ENCODE measurements at places on chromosomes 12 and 14.

- DNase-seq: no peak
Measured at GRCh38 chr14:34172550-34173368, 221.9 kb upstream of the EGLN3 start.

- DNase-seq: no peak
Measured at GRCh38 chr12:46569826-46570439, 197.4 kb upstream of the SLC38A2 start.

DNA sequence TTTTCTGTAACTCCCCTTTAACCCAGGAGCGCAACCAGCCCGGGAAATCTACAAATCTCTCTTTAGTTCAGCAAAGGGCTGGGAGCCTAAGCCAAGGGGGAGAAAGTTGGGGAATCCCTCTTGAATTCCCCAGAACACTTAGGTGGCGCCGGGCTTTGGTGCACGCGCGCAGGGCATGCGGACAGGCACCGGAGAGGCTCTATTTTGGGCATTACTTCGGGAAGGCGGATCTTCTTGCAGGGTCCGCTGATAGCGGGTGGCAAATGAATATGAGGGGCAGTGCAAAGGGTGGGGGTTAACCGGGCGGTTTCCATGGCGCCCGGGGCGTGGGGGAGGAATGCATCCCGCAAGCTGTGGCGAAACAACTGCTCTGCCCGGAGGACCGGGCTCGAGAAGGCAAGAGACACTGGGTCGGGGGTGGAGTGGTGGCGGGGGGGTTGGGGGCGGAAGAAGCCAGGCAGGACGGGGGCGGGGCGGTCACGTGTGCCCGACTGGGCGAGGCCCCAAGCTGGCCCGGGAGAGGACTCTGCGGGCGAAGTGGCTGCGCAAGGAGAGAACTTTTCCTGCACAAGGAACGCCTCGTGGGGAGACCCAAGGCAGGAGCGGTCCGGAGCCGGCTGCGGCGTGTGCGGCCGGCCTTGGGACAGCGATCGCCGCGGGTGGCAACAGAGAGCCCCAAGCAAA, at the start of gene FLVCR2:
TSS of gene FLVCR2 (plus strand) at position 519 of the 684 bp plus-strand sequence. CDS start 353 bp downstream, outside the sequence.
- DNase-seq: no peak

DNA sequence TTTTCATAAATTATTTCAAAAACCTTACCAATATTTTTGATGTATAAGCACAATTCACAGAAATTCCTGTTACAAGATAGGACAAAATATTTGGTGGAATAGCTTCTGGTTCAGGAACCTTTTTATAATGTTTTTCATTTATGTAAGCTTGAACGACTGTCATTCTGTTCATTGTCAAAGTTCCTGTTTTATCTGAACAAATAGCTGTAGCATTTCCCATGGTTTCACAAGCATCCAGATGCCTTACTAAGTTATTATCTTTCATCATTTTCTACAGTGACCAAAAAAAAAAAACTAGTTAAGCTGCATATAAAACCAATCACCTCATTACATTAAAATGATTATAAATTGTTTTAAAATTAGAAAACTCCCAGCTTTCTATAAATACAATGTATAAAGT, 87.1 kb downstream of the ATP2B1 start:
- DNase-seq: no peak

GRCh38 chr12:561908-562593, 101.2 kb downstream of the NINJ2 start:
- no peak for DNase-seq

DNA sequence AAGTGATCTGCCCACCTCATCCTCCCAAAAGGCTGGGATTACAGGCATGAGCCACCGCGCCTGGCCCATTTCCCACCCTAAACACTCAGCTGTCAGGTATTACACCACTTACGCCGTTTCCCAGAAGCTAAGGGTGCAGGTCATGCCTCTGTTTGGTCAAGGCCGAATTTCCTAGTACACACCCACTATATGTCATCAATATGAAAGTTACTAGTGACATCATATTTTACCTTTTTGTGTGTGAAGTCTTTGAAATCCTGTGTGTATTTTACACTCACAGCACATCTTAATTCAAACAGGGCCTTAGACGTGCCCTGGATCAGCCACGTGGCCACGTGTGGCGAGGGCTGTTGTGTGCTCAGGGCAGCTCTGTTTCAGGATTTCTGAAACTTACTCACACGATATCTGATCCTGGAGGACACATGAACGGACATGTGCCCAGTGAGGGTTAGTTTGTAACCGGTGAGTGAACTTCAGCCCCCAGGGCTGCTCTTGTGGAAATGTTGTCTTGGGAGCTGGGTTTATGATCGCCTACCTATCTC, 51.8 kb downstream of the GLT1D1 start:
- no peak for DNase-seq

Measured in epithelial cell of prostate (primary cell).